T-helper 17 cell (primary cell): ENCODE measurements at places on chromosomes 11 and 22.
A peak's percentile ranks its signal among the peaks of the same experiment; 100 is the strongest.

- DNase-seq: peak; percentile 61
Measured at GRCh38 chr11:66081505-66081904, 11.4 kb downstream of the PACS1 start.

DNA sequence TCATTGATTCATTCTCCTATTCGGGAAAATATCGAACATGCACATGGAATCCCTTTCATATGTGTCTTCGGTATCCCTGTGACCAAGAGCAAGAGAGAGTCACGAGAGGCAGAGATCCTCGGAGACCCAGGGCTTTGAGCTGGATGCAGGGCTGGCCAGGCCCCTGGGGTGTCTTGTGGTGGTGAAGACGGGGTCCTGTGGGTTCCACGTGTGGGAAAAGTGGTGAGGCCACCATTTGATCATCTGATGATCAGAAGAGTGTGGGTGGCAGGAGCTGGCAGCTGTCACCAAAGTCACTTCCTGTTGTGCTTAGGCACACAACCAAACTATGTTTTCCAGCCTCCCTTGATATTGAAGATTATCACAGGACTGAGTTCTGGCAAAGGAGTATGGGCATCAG, 94.0 kb downstream of the BRD1 start:
- DNase-seq: no peak

DNA sequence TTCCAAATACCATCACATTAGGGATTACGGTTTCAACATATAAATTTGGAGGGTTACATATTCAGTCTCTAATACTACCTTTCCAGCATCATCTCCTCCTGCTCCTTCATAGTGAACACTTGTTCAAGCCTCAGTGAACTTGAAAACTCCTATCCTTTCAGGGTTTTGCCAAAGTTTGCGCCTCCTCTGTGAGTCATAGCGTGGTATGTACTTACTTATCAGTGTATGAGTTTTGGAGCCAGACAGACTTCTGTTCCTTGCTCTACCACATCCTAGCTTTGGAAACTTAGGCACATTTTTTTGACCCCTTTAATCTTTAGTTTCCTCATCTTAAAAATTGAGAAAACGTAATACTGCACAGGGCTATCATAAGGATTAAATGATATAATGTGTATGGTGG, 160.1 kb upstream of the ZC3H12C start:
- no peak for DNase-seq

GRCh38 chr22:37089434-37089833, 20.1 kb downstream of the TMPRSS6 start:
- no peak for DNase-seq

- no peak for DNase-seq
Measured at GRCh38 chr22:37260155-37260795, 16.2 kb upstream of the RAC2 start.
